ENCODE measurements at places on chromosomes 7 and 10.
A peak's percentile ranks its signal among the peaks of the same experiment; 100 is the strongest.

GRCh38 chr10:126854726-126855495 lies 50.3 kb upstream of the DOCK1 start:
- DNase-seq: no peak

GRCh38 chr10:3741688-3742461 lies 43.1 kb downstream of the KLF6 start:
- DNase-seq: peak; percentile 40

DNA sequence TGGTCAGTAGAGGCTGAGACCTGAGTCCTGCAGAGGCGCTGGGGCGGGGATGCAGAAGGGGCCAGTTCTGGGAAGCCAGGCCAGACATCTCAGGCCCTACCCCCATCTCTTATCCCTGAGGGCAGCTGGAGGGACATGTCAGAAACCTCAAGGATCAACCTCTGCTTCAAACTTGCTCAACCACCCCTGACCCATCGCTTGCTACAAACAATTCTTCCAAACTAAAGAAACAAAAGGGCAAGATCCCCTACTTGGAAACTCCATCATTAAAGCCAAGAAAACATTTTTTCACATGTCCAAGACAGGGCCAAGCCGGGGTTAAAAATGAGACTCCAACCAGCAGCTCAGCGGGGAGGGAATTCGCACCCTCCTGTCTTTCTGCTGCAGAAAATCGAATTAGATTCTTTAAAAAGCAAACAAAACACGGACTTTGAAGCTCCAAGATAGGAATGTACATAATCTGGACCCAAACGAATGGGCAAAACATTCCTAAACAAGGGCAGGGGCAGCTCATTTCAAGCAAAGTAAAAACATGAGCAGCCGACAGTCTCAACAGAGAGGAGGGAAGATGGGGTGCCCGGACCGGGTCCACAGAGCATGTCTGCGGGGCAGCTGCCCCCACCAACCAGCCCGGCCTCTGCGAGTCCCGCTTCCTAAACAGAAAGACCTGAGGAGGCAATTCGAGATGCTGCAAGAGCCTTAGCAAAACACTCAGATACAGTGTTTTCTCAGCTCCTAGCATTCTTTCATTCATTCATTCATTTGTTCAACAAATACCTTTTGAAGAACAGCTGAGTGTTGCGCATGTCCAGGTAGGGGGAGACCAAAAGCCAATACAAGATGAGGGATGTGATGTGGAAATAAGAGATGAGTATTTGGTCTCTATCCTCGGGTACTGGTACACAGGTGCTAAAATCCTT lies 44.8 kb downstream of the CHST15 start:
- DNase-seq: no peak

GRCh38 chr10:119233821-119234220 lies 26.4 kb downstream of the GRK5 start:
- no peak for DNase-seq

- no peak for DNase-seq
Observed at GRCh38 chr10:97718659-97719142, 5.2 kb downstream of the MARVELD1 start.

- DNase-seq: peak; percentile 50
Observed at GRCh38 chr7:155644971-155645509, 579 bp downstream of the RBM33 start.

All from AG08395 (cell line).